ENCODE measurements at places on chromosomes 3 and 15.

- no peak for DNase-seq
These were observed 17.0 kb downstream of the ACAP2 start for GRCh38 chr3:195425849-195426248.

- no peak for DNase-seq
These were observed 261.0 kb downstream of the SHQ1 start for GRCh38 chr3:72587282-72587681.

GRCh38 chr3:113521981-113522380 lies 7.0 kb upstream of the SPICE1 start:
- DNase-seq: no peak

GRCh38 chr15:42198516-42198915 lies 9.6 kb downstream of the VPS39 start:
- no peak for DNase-seq

- no peak for DNase-seq
These were observed 386.7 kb downstream of the RSL24D1 start for GRCh38 chr15:54810031-54810430.

DNA sequence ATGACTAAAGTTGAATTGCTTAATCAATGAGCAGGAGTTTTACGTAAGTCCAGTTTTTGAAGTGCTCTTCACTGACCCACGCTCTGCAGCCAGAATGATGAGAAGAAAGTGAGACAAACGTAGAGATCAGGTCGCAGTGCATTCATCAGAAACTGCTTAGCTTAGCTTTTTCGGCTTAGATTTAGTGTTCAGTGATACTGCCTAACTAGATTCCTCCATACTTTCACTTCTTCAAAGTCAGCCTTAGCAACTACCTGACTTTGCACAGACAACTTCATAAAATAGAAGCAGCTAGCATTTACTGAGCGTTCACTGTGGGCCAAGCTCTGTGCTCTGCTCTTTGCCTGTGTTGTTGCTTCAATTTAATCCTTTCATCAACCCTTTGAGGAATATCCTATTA lies 116.1 kb downstream of the KCNH8 start:
- DNase-seq: no peak

DNA sequence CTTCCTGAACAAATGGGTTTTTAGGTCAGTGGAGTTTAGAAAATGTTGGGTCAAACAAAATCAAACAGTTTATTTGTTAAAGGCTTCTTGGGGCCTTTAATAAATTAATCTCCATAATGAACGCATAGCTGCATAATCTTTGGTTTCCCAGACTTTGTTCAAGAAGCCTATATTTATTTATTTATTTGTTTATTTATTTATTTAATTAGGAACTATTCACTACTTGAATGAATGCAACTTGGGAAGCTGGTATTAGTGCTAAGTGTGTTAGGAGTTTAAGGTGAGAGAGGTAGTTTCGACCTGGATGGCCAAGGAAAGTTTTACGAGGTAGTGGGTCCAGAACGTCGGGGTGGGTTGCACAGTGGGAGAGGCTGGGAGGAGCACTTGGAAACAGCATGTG lies 281.9 kb upstream of the C2CD4B start:
- DNase-seq: no peak

DNA sequence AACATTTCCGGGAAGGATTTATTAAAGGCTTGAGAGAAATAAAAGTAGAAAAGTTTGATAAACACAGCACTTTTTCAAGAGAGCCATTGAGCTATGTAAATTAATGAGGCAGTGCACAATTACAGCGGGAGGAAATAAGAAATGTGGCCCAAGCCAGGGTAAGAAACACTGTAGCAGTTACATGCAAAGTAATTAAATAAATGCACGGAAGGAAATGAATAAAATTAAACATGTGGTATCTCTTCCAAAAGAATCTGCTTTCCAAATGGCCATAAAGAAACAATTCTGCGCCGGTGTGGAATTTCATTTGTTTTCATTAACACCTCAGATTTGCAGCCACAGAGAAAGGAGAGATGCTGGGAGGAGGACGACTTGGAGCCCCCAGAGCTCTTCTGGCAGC lies 35.3 kb downstream of the ZPLD1 start:
- DNase-seq: no peak

- DNase-seq: no peak
These were observed 789.8 kb downstream of the ROBO1 start for GRCh38 chr3:78978037-78978436.

DNA sequence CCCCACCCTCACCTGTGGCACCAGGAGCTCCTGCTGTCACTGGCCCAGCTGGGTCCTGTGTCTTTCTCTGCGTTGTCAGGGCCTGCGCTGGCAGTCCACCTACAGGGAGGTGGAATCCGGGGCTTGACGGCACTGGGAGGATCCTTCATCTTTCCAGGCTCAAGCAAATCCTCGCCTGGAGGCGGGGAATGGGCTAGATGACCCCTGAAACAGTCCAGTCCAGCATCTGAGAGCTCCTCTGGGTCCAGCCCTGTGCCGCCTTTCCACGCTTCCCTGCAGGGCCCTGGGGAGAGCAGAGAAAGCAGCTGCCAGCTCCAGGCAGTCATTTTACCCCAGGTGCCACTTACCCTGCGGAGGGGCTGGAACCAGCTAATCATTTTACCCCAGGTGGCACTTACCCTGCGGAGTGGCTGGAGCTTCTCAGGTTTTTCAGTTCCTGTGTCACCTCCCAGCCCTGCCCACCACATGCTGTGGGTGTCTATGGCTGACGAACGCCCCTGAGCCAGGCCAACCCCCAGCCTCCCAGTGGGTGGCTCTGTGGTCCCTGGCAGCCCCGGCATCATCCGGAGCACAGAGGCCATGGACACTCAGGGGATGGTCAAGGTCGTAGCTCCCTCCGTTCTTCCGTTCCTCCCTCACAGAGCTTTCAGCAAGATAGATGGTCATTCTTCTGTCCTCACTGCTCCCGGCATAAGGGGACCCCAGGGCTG lies 17.9 kb upstream of the ADIPOQ start:
- DNase-seq: no peak

DNA sequence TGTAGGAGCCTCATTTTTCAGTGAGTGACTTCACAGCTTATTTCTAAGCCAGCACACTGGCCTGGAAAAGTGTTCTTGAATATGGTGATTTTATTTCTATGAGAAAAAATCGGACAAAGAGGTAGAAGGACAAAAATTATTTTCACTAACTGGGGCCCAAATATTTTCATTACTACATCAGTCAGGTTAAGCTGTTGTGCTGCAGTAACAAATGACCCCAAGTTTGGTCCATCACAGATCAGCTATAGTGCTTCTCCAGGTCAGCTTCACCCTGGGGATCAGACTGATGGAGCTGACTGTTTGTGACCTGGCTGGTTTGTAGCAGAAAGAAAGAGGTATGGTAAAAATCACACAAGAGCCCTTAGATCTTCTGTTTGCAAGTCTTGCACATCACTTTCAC lies 97.9 kb upstream of the STT3B start:
- DNase-seq: no peak

- DNase-seq: no peak
These were observed 50.5 kb upstream of the FBN1 start for GRCh38 chr15:48695827-48696573.

GRCh38 chr15:69015591-69015990 lies 1.1 kb downstream of the NOX5 start:
- no peak for DNase-seq

DNA sequence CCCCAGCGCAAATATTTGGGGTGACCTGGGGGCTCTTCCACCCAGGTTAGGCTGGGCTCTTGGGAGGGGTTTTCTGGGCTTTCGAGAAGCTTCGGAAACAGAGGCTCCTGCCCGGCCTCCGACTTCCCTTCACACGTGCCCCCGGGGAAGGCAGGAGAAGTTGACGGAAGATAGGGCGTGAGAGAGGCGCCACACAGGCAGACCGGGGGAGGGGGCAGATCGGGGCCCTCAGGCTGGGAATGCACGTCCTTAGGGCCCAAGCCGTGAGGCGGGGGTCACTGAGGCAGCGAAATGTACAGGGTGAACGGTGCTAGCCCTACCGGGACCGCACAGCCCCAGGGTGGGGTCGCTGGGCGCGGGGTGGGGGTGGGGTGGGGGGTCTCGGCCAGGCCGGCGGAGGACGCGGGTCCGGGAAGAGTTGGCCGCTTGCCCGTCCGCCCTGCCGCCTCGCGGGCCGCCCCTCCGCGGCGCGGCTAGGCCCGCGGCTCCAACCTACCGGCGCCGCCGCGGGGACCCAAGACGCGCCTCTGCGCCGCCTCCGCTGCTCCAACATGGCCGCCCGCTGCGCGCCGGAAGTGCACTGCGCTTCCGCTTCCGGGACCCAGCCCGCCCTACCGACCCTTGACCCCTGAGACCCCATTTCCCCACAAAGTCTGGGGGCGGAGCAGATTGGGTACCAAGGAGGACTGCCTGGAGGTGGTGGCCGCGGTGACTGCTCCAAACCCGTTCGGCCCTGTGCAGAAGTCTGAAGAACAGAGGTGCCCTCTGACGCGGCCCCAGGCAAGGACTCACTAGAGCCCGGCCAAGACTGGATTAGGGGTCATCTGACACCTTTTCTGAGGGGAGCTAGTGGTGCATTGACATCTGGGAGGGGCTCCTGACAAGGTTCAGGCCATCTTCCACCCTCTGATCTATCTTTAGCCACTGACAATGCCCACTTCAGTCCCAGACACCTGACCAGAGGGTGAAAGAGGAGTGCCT lies at the start of gene CCDC71:
TSS of gene CCDC71 (minus strand) at position 561 of the 981 bp plus-strand sequence. CDS start 2,123 bp downstream, outside the sequence.
- DNase-seq: peak; percentile 22

- no peak for DNase-seq
These were observed 407.2 kb upstream of the UBE2E2 start for GRCh38 chr3:22795917-22796316.

GRCh38 chr3:187263270-187263669 lies 28.3 kb downstream of the MASP1 start:
- DNase-seq: no peak

DNA sequence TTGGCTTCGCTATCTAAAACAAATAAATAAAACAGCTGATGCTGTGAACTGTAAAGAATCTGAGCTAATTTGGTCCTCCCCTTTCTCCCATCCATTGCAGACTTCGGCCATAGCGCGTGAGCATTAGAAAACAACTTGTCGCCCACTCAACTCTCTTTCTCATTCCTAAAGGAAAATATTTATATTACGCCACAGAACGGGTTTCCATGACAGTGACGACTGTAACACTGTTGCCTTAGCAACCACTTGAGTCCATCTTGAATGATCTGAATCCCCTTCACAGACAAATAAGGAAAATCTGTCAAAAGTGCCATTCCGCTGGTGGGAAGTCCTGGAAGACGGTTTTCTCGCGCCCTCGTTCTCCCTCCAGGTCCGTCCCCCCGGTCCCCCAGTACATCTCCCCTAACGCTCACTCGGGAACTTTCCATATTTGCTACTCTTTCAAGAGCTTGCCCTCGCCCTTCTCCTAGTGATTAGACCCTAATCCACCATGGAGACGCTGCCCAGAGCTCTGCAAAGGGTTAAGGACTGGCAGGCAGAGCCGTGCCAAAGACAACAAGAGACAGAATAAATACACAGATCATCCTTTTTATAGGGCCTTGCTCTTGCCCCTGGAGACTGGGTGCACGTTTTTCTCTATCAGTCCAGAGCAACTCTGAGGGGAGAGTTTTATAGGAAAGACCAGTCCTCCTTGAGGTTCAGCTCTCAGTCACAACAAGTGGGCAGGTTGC lies 50.5 kb downstream of the CRYGS start:
- no peak for DNase-seq

GRCh38 chr3:197782230-197782629 lies 8.8 kb upstream of the LRCH3 start:
- DNase-seq: no peak

- no peak for DNase-seq
These were observed 462.2 kb downstream of the ZPLD1 start for GRCh38 chr3:102896851-102897621.

- DNase-seq: no peak
These were observed 14.1 kb downstream of the GPD1L start for GRCh38 chr3:32120471-32120870.

DNA sequence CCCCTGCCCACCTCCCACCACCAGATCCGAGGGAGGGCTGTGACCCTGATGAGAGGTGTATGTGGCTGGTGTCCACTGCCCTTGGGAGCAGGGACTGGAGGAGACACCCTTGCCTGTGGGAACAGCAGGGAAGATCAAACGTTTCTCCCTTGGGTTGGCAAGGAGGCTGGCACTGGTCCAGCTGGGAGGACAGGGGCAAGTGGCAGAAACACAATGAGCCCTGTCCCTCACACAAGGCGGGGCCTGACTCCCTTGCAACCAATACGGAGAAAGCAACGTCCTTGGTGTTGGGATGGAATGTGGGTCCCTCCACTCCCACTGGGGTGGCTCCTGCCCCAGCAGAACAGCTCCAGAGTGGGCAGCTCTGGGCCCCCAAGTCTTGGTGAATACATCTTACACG lies 5.2 kb downstream of the HYAL2 start:
- no peak for DNase-seq

- DNase-seq: no peak
These were observed 2.9 kb upstream of the PSTPIP1 start for GRCh38 chr15:76991741-76992645.

GRCh38 chr15:30997270-30997669 lies 5.8 kb upstream of the MTMR10 start:
- DNase-seq: peak; percentile 62

DNA sequence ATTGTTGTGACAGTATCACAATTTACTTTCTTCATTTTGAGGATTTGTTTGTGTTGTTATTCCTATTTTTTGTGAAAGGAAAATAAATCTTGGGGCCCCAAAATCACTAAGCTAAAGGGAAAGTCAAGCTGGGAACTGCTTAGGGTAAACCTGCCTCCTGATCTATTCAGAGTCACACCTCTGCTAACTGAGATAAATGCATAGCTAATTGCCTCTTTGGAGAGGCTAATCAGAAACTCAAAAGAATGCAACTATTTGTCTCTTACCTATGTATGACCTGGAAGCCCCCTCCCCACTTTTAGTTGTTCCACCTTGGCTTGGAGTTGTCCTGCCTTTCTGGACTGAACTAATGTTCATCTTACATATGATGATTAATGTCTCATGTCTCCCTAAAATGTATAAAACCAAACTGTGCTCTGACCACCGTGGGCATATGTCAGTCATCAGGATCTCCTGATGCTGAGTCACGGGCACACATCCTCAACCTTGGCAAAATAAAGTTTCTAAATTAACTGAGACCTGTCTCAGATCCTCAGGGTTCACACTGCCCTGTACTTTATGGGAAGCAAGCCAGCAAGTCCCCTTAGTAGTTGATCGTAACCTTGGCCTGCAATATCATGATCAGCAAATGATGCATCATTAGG lies 523.2 kb upstream of the GOLIM4 start:
- no peak for DNase-seq

DNA sequence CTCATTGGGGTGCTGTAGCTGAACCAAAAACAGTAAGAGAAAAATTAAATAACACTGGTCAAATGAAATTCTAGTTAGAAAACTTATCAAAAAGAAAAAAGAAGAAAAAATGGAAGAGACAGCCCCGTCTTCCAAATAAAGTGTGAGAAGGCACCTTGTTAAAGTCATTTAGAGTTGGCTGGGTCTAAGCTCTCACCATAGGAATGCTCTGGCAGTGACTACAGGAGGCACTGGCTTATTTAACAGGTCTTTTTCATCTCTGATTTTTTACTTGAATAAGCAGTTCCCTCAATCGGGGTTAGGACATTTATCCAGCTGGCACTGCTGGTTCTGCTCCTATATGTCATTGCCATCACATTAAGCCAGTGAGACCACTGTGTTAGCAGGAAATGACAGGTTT lies 1.6 kb upstream of the ABI3BP start:
- no peak for DNase-seq

Measured in foreskin keratinocyte (primary cell).